ENCODE measurements at places on chromosomes 2 and 18. TPM values are rescaled to one million over a fixed set of nuclear protein-coding genes. Genes with fewer than 3 reads are reported as not detected.
A peak's percentile ranks its signal among the peaks of the same experiment; 100 is the strongest.

- DNase-seq: no peak
Observed at GRCh38 chr2:74835831-74836674, 2.1 kb downstream of the HK2 start.

CREG2 gene
- 0.19 TPM for total RNA-seq

GRCh38 chr18:80000877-80001276, 12.5 kb upstream of the TXNL4A start:
- no peak for DNase-seq

- no peak for DNase-seq
Observed at GRCh38 chr2:223580951-223581350, 21.2 kb downstream of the SCG2 start.

DNA sequence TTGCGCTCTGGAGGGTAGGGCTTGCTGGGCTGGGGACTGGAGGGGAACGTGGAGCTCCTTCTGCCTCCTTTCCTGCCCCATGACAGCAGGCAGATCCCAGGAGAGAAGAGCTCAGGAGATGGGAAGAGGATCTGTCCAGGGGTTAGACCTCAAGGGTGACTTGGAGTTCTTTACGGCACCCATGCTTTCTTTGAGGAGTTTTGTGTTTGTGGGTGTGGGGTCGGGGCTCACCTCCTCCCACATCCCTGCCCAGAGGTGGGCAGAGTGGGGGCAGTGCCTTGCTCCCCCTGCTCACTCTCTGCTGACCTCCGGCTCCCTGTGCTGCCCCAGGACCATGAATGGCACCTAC, 4.3 kb downstream of the GPR35 start:
- DNase-seq: no peak

DNA sequence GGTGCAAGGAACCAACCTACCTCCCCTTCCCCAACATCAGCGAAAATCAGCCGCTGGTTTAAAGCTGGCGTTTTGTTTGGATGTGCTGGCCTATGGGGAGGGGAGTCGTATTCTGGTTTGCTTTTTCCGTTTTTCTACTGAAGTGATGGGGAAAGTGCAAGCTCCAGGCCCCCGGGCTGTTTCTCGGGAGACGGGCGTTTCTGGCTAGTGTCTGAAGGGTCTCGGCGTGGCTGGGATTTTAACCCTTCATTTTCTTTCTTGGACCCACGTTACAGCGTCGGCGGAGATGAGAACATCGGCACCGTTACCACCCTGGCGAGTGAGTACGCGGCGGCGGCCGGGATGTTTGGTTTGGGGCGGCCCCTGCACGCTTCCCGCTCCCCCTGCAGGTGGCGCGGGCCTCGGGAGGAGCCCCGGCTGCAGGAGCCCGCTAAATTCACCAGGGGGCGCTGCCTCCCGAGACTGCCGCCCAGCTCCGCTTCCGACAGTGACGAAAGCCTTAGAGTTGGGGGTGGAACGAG, 70.7 kb downstream of the PLB1 start:
- peak; percentile 69 for DNase-seq

- DNase-seq: no peak
Observed at GRCh38 chr2:104944495-104944894, 90.6 kb downstream of the POU3F3 start.

GRCh38 chr2:190646780-190647522, 1.9 kb upstream of the NAB1 start:
- no peak for DNase-seq

DNA sequence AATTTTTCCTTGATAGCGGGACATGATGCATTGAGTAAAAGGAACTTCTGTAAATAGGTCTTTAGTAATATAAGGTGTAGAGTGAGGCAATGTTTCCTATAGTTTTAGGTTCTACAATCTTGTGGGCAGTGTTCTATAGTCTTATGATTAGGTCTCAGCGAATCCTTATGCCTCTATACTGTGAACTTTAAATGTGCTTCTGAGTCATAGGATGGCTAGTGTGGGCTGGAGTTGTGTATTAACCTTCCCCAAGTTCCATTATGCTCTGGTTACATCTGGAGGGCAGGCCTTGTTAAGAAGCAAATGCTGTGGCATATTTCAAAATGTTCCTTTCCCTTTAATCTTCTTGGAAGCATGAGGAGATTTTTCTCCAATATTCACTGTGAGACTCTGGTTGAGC, 73.5 kb downstream of the ROCK2 start:
- no peak for DNase-seq

DNA sequence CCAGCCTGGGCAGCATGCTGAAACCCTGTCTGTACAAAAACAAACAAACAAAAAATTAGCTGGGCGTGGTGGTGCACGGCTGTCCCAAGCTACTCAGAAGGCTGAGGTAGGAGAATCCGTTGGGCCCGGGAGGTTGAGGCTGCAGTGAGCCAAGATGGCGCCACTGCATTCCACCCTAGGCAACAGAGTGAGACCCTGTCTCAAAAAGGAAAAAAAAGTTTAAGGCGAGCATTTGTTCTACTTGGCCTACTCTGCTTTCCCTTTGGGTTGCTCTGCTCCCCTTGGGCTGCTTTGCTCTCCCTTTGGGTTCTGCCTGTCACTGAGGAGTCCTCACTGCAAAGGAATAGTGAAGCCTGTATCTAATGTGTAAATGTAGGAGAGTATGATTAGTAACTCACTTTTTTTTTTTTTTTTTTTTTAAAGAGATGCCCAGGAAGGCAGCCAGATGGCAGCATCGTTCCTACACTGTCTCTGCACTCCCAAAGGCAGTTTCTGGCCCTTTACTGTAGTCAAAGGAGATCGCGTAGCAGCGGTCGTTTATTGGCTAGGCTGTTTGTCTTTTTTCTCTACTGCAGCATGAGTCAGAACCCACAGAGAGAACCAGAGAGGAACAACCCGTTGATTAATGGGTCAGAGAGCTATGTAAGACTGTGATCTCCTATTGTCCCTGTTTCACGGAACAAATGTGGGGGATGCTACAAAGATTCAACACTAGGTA, 118.3 kb upstream of the CWC22 start:
- peak; percentile 22 for DNase-seq

DNA sequence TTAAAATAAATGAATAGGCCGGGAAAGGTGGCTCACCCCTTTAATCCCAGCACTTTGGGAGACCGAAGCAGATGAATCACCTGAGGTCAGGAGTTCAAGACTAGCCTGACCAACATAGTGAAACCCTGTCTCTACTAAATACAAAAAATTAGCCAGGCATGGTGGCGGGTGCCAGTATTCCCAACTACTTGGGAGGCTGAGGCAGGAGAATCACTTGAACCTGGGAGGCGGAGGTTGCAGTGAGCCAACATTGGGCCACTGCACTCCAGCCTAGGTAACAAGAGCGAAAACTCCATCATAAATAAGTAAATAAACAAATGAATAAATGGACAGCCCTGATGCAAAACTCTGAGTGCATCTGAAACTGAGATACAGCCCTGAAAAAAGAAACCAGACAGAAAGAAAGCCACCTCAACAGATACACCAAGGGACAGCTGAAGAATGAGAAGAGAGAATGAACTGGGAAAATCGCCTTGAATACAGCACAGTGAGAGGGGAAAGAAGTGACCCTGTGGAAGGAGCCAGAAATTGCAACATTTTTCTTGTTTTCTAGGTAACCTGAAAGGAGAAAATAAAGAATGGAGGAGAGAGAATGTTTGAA, 64.4 kb downstream of the TRABD2A start:
- no peak for DNase-seq

GRCh38 chr2:226760412-226761194, 39.0 kb downstream of the IRS1 start:
- no peak for DNase-seq

- DNase-seq: no peak
Observed at GRCh38 chr18:58235001-58235436, 191.0 kb downstream of the NEDD4L start.

- DNase-seq: no peak
Observed at GRCh38 chr2:111938392-111938791, 40.0 kb downstream of the MERTK start.

- DNase-seq: no peak
Observed at GRCh38 chr2:178397002-178397605, 53.9 kb downstream of the PRKRA start.

GRCh38 chr2:217792626-217793527, 209.9 kb downstream of the TNS1 start:
- no peak for DNase-seq

GRCh38 chr2:17506736-17507616, 11.3 kb downstream of the RAD51AP2 start:
- DNase-seq: no peak

- no peak for DNase-seq
Observed at GRCh38 chr2:143533846-143534245, 404.6 kb downstream of the ARHGAP15 start.

- DNase-seq: no peak
Observed at GRCh38 chr18:46226461-46226860, 122.3 kb downstream of the HAUS1 start.

GRCh38 chr2:141103216-141103615, 1027.6 kb downstream of the LRP1B start:
- DNase-seq: no peak

GRCh38 chr18:13256444-13257305, 38.1 kb downstream of the LDLRAD4 start:
- no peak for DNase-seq

MAP3K20 gene
- total RNA-seq: 14.5 TPM

OTOS gene
- not detected for total RNA-seq

DNA sequence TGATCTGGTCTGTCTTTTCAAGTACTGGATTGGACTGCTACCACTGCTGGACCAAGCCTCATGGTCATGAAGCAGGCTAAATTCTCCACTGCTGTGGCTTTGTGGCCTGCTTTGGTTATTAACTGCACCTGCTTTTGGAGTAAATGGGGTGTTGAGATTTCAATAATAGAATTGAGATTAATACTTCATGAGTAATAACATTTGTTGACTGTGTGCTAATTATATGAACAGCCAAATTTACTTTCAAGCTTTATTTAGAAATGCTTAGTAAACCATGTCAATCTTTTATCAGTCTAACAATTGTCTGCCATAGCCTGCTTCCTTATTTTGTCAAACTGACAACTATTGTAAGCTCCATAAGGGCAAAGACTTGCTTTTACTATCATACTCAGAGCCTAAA, 27.4 kb upstream of the MTIF2 start:
- no peak for DNase-seq

DNA sequence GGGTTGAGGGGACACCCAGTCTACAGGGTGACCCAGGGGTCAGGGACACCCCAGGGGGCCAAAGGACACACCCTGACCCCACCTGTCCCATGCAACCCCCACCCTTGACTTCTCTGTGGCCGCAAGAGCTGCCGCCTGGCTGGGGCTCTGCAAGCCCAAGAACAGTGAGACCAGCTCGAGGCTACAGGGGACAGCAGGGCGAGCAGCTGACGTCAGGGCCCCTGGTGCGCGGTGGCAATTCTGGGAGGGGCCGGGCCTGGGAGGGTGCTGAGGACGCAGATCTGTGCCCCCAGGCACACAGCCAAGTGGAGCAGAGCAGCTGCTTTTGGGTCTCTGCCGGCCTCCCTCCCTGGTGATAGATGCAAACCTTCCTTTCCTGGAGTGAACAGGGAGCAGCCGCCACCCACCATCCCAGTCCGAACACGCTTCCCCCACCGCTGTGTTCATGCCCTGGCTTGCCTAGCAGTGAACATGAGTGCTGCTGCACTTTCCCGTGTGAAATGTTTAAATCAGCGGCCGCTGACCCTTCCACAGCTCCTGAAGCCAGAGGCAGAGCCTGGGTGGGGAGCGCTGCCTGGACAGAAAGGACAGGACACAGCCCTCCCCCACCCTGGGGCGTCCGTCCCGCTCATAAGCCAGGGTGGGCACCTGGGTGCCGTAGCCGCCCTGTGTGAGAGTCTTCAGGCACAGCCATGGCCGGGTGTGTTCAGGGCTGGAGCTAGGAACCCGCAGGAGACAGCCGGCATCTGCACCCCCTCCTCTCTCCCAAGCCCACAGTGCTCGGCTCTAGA, 46.9 kb downstream of the SLC66A2 start:
- no peak for DNase-seq

DNA sequence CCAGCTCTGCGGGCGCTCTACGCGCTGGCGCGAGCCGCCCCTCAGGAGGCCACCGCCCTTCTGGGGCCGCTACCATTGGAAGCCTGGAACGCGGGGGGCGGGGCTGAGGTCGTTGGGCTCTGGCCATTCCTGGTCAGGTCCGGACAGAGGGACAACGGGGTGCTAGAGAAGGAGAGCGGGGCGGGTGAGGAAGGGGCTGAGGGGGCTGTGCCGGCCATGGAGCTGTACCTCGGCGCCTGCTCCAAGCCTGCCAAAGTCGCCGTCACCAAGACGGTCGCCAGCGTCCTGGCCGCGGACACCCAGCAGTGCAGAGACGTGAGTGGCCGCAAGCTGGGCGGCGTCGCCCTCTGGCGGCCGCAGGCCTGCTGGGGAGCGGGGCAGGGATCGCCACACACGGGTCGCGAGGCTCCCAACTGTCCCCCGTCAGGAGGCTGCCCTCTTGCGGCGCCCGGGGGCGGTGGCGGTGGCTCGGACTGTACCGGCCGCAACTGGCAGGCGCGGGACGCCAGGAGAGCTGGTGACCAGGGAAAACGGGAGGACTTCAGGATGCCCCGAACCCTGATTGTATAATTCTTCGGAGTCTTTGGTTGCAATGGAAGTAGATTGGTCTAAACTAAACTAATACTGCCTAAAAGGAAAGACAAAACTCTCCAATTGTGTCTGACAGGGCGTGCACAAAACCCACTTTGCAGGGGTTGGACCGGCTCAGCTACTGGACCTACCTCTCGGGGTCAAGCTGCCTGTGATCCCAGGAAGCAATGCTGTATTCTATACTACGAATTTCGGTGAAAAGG, at the start of gene FSIP2:
Gene FSIP2, plus strand, starts transcription at position 126 of the 794 bp plus-strand sequence. Its CDS starts 91 bp downstream, at position 217.
- DNase-seq: peak; percentile 96

UPP2 gene
- total RNA-seq: not detected

UNC80 gene
- total RNA-seq: 2.1 TPM

DNA sequence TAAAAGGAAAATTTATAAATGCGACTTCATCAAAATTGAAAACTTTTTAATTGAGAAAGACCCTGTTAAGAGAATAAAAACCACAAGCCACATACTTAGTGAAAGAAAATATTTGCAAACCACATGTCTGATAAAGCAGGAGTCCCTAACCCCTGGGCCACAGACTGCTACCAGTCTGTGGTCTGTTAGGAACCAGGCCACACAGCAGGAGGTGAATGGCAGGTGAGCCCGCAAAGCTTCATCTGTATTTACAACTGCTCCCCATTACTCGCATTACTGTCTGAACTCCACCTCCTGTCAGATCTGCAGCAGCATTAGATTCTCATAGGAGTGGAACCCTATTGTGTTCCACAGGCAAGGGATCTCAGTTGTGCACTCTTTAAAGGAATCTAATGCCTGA, 95.5 kb upstream of the CRACDL start:
- no peak for DNase-seq

DNA sequence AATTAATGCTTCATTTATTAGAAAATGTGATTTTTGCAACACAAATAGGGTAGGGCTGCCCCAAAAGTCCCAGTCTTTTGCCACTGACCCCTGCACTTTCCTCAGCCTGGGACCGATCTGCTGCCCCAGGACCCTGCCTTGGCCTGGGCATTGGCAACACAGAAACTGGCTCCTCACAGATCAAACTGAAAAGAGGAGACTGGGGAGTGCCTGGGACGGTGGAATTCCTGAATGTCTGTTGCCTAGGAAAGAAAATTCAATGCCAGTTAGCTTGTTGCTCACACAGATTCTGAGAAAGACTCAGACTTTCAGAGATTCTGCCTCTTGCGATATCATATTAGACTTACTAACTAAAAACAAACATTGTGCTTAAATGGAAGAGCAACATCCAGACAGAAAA, 211.2 kb downstream of the VAPA start:
- DNase-seq: no peak

GRCh38 chr2:187461294-187462261, 13.5 kb upstream of the CALCRL start:
- peak; percentile 22 for DNase-seq
